ENCODE measurements at places on chromosomes 11 and 22.
A peak's percentile ranks its signal among the peaks of the same experiment; 100 is the strongest.

DNA sequence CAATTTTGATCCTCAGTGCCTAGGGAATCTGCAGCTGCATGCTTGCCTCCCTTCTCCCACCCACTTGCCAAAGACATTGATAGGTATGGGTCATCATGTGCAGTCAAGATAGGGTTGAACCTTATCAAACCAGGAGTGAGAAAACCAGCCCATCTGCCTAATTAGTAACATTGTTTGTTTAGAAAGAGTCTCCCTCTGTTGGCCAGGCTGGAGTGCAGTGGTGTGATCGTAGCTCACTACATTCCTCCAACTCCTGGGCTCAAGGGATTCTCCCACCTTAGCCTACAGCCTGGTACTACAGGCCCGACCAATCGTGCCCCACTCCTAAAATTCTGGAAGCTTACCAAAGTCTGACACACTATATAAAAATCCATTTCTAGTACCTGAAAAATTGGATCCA lies 4.6 kb downstream of the C11orf71 start:
- no peak for DNase-seq

GRCh38 chr22:37363261-37363992 lies 63.9 kb downstream of the ELFN2 start:
- DNase-seq, result no peak

- DNase-seq, result no peak
These were observed 144.0 kb downstream of the FBXO7 start for GRCh38 chr22:32618441-32619140.

GRCh38 chr11:101008961-101009689 lies 120.5 kb downstream of the PGR start:
- no peak for DNase-seq

- DNase-seq, result no peak
These were observed 57.2 kb downstream of the SBF1 start for GRCh38 chr22:50417411-50418210.

DNA sequence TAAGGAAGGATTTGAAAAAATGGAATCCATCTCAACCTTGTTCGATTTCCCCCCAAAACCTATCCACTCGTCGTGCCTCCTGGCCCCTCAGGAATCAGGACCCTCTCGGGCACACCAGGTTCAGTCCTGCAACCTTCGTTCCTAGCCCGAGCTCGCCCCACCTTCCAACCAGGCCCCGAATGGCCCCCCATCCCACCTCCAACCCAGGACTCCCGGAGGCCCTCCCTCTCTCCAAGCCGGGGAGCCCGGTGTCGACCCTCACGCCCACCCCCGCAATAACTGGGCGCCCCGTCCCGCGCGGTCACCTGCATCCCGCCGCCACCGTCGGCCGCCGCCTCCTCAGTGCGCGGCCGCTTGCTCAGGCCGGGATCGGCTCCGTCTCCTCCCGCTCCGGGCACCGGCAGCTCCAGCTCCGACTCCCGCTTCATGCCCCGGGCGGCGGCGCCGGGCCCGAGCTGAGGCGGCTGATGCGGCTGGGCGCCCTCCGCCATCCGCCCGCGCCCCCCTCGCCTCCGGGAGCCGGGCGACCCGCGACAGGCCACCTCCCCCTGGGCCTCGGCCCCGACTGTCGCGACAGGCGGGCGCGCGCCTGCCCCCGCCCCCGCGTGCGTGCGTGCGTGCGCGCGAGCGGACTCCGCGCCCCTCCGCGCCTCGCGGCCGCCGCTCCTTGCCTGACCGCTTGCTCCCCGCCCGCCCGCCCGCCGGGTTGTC lies 534 bp downstream of the RBFOX2 start:
- DNase-seq, result no peak

GRCh38 chr11:66131937-66132632 lies 62.0 kb downstream of the PACS1 start:
- no peak for DNase-seq

DNA sequence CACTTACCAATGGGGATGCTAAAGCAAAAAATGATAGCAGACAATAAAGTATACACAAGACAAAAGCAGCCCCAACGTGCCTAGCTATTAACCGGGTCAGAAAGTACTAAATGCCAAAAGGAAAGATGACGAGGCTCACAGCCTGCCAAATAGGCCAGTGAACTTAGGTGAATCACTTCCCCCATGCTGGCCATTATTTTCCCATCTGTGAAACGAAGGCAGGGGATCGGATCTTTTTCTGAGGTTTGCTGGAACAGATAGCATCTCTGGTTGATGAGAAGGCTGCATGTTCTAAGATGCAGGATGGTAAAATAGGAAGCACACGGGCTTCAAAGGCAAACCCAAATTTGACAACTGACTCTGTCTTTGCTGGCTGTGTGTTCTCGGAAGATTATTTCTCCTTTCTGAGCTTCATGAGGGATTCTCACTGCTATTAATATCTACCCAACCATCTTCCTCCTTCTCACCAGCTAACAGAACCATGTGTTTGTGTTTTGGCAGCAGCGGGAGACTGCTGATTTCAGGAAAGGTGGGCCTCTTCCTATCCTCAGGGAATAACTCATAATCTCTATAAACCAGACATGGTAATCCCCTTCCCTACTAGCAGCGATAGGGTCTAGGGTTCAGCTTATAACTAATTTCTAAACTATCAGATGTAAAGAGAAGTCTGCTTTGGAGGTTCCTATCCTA lies 390.7 kb downstream of the LARGE1 start:
- no peak for DNase-seq

- no peak for DNase-seq
These were observed 75.2 kb downstream of the DHCR7 start for GRCh38 chr11:71372693-71373657.

- peak; percentile 77 for DNase-seq
These were observed 338.6 kb downstream of the SHANK2 start for GRCh38 chr11:70913715-70914231.

GRCh38 chr11:20132667-20133039 lies 27.6 kb downstream of the DBX1 start:
- no peak for DNase-seq

- DNase-seq, result no peak
These were observed 8.4 kb upstream of the CTR9 start for GRCh38 chr11:10742460-10743208.

DNA sequence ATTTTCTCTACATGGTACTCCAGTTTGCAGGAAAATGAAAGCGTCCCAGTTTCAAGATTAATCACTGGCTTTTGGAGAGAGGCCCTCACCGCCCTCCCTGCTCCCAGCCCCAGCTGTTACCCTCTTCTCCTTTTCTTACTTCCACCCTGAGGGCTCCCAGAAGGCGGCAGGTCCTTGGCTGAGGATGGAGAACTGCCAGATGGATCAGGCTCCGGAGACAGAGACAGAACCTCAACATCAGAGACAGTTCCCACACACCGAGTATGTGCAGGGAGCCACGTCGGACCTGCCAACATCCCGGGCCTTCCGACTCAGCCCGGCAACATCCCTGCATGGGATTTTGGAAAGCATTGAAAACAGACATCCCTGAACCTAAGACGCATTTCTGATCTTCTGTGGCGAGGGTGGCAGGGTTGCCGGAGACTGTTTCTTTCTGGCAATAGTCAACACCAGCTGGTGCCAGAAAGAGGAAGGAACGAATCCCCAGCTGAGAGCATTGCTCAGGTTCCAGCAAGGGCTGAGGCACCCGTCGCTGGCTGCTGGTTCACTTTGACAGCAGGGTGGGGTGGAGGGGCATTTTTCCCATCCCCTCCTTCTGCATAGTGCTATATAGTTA lies 467.1 kb downstream of the MIAT start:
- no peak for DNase-seq

GRCh38 chr11:92702805-92703448 lies 266.5 kb upstream of the MTNR1B start:
- no peak for DNase-seq

GRCh38 chr22:41966607-41967240 lies 2.5 kb upstream of the SEPTIN3 start:
- DNase-seq, result no peak

DNA sequence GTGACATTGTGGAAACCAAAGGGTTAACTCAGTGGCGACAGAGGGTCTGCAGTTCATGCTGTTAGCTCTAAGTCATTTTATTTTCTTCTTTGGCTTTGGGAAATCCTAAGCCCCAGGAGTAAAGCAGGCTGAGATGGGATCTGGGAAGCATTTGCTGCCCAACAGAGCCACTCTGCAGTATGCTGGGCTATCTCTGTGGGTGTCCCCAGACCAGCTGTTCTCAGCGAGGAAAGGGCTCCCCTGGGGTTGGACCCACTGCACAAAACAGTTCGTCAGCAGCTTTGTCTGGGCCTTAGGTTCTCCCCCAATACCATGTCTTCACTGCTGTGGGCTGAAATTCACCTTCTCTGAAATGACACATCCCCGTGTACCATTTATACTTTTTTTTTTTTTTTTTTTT lies 34.0 kb downstream of the KREMEN1 start:
- DNase-seq, result no peak

DNA sequence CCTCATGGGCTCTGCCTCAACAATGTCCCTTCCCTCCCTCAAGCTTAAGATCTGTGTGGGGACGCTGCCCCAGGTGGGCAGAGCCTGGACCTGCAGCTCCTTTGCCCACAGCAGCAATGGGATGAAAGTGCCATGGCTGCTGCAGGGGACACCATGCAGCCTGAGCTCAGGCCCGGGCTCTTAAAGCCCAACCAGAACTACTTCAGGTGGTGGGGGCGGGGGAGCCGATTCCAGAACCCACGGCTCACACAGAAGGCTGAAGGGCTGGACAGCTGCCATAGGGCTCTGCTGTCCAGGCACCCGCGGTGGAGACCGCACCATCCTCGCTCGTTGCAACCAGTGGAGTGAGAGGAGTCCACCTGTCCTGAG lies 12.5 kb downstream of the CHID1 start:
- no peak for DNase-seq

- DNase-seq, result no peak
These were observed 26.6 kb upstream of the MYRF start for GRCh38 chr11:61725781-61726231.

DNA sequence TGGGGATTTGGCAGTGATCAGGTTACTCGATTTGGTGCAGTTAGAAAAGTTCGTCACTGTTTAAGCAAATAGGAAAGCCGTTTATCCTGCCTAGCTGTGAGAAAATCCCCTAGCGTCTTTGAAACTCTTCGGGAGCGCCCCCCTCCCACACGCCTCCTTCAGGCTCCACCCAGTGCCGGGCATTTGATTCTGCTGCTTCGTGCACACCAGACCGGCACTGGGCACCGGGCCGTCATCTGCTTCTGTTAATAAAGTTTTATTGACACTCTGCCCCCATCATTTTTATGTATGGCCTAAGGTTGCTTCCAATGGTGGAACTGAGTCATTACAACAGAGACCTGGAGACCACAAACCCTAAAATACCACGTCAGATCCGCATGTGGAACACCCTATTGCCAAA lies 50.9 kb downstream of the IGF2 start:
- no peak for DNase-seq

- no peak for DNase-seq
These were observed 18.3 kb upstream of the MICALL1 start for GRCh38 chr22:37887584-37888378.

DNA sequence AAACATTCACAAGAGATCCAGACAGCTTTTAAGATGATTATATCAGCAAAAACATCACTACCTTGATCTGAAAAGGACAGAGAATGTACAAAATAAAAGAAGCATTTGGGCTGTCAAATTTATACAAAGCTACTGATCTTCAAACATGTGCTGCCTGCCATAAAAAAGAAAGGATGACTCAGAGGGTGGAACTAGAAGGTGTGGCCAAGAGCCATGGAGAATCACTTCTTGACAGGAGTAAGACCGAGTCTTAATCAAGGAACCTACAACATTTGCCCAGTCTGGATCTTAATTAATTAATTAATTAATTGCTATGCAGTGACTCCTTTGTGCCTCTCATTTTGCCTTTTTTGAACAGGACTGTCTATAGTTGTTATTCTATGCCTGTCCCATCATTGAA lies 33.2 kb downstream of the C11orf96 start:
- DNase-seq, result no peak

DNA sequence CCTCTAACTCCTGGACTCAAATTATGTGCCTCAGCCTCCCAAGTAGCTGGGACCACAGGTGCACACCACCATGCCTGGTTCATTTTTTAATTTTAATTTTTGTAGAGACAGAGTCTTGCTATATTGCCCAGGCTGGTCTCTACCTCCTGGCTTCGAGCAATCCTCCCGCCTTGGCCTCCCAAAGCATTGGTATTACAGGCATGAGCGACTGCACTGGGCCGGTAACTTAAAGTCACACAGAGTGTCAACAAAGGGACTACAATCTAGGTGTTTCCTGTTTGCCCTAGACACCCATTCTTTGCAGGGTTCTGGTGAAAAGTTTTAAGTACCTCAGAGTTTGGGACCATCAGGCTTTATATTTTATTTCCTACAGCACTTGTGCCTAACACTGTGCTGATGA lies 8.4 kb downstream of the UVRAG start:
- no peak for DNase-seq

- no peak for DNase-seq
These were observed 2.5 kb upstream of the DNAL4 start for GRCh38 chr22:38796262-38796957.

- no peak for DNase-seq
These were observed 60.2 kb upstream of the MTNR1B start for GRCh38 chr11:92909214-92909613.

DNA sequence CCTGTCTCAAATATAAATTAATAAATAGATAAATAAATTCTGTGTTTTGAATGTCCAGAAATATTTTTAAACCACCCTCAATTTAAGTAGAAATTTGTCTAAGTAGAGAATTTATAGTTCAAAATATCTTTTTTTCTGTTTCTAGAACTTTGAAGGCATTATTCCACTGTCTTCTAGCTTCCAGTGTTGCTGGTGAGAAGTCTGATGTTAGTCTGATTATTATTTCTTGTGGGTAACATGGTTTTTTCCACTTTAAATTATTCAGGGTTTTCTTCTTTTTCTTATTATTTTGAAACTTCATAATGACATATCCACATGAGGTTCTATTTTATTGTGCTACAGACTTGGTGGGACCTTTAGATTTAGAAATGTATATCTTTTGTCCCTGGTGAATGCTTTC lies 46.4 kb upstream of the HEPHL1 start:
- DNase-seq, result no peak

GRCh38 chr11:134536219-134536618 lies 124.2 kb upstream of the B3GAT1 start:
- DNase-seq, result no peak

DNA sequence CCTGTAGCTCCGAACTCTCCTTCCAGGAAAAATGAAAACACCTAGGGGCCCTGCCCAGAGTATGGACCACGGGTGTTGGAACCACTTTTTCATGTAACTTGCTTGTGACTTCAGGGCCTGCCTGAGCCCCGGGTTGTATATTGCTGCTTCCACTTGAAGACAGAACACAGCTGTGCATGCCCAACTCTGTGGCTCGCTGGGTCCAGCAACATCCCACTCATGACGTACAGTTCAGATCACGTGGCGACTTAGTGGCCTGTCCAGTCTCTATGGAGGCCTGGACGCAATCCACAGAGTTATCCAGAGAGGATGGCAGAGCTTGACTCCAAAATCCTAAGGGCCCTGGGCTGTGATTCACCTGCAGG lies 6.8 kb downstream of the C11orf21 start:
- DNase-seq, result no peak

GRCh38 chr11:2377511-2378443 lies 667 bp downstream of the CD81 start:
- DNase-seq, result no peak

- no peak for DNase-seq
These were observed 47.8 kb downstream of the BARX2 start for GRCh38 chr11:129423426-129423825.

- no peak for DNase-seq
These were observed 10.0 kb downstream of the MUC5B start for GRCh38 chr11:1232883-1233321.

GRCh38 chr11:123186286-123186685 lies 8.8 kb downstream of the CLMP start:
- DNase-seq, result no peak

- no peak for DNase-seq
These were observed 29.3 kb upstream of the CABP7 start for GRCh38 chr22:29690476-29690875.
